NCI-H2227 treated with DMSO at 0.1 percent for 48 hours (cell line): ENCODE measurements at places on chromosomes 1 and 21.

DNA sequence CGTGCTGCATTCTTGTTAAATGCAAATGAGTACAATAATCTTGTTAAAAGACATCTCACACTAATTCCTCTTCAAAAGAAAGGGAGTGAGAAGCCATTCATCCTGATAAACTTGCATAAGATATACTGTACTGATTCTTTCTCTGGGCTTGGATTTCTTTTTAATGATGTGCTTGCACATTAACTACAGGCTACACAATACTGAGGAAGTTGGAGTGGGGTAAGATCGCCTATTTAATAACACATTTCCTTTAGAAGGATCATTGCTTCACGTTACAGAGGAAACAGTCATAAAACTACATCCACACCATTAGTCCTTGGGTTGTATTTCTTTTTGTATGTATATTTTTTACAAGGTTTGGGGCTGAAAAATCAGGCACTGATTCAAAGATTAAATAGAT is 36.6 kb downstream of the NRIP1 start:
- no peak for DNase-seq

DNA sequence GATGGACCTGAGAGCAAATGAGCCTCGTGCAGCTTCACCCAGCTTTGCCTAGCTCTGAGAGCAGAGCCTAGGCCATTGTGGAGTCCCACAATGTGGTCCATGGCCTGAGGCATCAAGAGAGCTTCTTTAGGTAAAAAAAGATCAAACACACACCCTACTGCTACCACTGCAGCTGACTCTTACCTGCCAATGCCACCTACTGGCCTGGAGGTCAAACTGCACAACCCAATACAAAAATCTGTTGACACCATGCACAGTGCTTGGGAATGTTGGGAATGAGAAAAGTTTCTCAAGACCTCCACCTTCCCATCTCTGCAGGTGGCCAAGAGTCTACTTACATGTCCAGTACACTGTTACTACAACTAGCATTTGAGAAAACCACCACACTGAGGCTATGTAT is 60.6 kb downstream of the UCHL5 start:
- DNase-seq, result no peak

- DNase-seq, result no peak
Observed at GRCh38 chr1:179775009-179775408, 31.9 kb downstream of the FAM163A start.

- DNase-seq, result no peak
Observed at GRCh38 chr21:42666023-42666747, 12.8 kb downstream of the PDE9A start.
